Colonic mucosa (tissue), 4 donors: ENCODE measurements at places on chromosomes 7 and 10. TPM values are rescaled to one million over a fixed set of nuclear protein-coding genes. Genes with fewer than 3 reads are reported as not detected.

Gene KLLN
- 1.8 TPM for total RNA-seq

Gene SPAM1
- total RNA-seq, result not detected

Gene OR2A12
- not detected for total RNA-seq

Gene SLC39A12
- 0.13 TPM for total RNA-seq

Gene LRRTM3
- not detected for total RNA-seq

Gene FAM53B
- 45.2 TPM for total RNA-seq

Gene OPN1SW
- total RNA-seq, result not detected

Gene PRKG1
- total RNA-seq, result 8.1 TPM

Gene TRIP6
- total RNA-seq, result 34.8 TPM

Gene PYROXD2
- 5.9 TPM for total RNA-seq

Gene ACTA2
- 88.3 TPM for total RNA-seq
